Activated CD4-positive, alpha-beta T cell treated with anti-CD3 and anti-CD28 coated beads, Interleukin-10, Interleukin-2, amounts not matched to agents 100 ng/mL and 50 ng/mL, durations not matched to agents 16 hours and 8 hours (primary cell): ENCODE measurements at places on chromosomes 7 and 10.

DNA sequence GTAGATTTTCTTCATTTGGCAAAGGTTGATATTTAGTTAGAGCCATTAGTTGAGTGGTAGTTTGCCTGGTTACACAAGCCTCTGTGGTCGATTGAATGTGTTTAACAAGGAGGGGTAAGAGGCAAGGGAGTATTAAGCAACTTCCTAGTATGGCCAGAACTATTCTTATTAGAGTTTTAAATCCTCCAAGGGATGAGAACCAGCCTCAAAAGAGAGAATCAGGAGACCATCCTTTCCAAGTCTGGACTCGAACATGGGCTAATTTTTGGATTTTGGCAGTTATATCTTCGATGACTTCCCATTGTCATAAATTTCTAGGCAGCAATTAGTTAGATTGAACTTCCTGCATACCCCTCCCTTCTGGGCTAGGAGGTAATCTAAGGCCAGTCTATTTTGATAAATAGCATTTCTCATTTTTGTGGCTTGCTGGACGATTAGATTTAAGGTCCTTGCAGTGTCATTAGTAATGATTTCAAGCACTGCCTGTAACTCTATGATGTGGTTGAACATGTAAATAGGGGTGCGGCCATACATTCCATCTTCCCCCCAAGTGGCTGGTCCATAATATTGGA is 219.5 kb upstream of the KCND2 start:
- DNase-seq, result no peak

DNA sequence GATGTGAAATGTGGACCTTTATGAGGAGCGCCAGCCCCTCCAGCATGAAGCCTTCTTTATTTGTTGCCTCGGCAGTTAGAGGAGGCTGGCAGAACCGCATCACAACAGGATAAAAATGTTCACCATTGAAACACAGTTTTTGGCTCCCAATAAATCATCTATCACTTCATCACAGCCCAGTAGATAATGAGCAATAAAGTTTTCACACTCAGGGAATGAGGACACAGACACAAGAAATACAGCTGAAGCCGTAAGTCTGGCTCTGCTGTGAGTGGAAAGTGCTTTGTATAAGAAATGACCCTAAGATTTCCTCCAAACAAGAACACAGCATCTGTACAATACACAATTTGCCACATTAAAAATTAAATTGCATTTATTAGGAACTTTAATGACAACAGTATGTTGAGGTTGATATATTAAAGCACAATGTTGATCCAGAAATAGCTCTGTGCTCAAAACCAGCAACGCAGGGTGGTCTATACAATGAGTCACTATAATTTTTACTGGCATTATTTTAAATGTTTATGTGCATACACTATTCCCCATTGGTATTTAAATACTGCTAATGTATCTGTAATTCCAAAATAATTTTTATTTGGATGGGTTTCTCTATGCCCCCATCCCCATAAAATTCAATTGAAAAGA is 301.8 kb upstream of the MGMT start:
- no peak for DNase-seq

- DNase-seq, result no peak
Observed at GRCh38 chr10:122051609-122052385, 62.8 kb downstream of the TACC2 start.

DNA sequence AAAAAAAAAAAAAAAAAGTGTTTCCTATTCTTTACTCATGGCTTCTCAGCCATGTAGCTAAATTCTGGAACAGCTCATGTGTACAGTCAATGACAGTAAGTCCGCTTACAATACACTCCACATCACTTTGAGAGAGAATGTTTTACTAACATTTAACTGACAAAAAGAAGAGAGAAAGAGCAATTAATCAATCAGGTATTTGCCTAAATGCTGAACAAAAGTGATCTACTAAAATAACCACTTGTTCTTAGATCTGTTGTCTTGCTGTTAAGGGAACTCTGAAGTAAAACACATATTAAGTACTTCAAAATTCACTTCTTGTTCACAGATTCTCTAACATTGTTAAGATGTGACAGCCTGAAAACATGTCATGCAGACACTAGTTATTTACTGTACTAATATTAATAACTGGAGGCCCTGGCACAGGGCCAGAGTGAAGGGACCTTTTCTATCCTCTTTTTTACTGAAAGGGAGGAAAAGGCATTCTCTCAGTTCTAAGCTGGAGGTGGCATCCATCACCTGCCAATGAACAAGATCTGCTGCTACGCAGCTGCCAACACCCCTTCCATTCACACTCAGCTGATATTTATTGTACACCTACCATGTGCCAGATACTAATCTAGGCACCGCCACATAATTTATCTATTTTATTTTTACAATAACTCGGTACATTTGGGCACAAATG is 72.6 kb downstream of the AHR start:
- no peak for DNase-seq

DNA sequence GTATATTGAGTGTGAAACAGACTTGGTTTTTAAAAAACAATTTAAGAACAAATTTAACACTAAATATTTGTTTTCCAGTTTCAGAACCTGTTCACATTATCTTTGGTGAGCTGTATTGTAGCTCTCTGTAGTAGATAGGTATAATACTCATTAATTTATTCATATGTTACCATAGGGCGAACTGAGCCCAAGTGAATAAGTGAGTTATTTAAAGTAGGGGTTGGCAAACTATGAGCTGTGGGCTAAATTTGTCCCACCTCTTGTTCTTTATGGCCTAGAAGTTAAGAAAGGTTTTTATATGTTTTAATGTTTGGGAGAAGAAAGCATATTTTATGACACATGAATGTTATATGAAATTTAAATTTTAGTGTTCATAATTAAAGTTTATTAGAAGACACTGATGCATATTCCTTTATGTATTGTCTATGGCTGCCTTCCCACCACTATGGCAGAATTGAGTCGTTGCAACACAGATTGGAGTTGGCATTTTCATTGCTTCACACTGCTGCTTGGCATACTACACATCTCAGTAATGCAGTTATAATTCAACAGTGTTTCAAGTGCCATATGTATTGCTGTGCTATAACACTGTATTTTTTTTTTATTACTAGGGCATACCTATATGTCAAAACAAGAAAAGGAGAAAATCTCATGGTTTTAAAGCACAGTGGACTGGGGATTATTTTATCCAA is 146.5 kb downstream of the ADK start:
- no peak for DNase-seq
